ENCODE measurements at places on chromosomes 2 and 18. TPM values are rescaled to one million over a fixed set of nuclear protein-coding genes. Genes with fewer than 3 reads are reported as not detected.

- DNase-seq: no peak
These were observed 6.0 kb downstream of the ANKRD44 start for GRCh38 chr2:197304556-197305011.

DNA sequence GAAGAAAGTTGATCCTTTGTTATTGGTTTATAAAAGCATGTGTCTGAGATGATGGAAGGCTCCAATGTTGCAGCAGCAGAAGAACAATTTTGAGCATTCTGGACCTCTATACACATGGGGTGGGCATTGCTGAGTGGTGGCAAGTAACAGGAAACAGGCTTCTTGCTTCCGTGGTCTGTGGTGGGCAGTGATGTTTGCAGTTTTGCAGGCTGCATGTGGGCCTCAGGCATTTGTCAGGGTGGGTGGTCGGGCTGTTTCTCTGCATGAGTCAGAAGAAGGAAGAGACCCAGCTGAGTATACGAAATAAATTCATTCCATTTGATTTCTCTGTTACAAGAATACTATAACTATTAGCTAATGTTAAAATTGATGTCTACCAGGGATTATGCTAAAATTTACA, 239.5 kb upstream of the COL3A1 start:
- DNase-seq: no peak

- no peak for DNase-seq
These were observed 83.0 kb downstream of the FAM117B start for GRCh38 chr2:202717598-202718310.

GRCh38 chr2:8849327-8849726, 11.9 kb upstream of the KIDINS220 start:
- DNase-seq: no peak

DNA sequence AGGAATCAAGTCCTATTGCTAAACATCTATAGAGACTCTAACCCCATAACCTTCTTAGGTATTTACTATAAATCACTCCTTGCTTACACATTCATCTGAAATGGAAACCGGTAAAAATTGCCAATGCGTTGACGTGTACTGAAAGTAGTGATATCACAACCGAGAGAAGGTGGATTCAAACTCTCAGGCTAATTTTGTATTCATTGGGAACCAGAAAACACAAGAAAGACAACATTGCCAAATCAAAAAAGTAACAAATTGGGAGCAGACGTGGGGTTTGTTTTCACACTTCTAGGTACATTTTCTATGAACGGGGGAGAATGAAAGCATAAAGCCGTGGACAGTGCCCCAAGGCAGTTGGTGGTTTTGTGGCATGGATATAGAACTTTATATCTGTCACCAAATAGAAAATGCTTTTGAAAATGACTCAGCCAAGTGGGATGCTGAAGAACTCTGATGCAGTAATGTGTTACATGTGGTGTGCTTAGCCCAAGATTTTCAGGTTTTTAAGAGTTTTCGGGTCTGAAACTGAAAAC, 155.1 kb upstream of the RASGRP3 start:
- no peak for DNase-seq

DNA sequence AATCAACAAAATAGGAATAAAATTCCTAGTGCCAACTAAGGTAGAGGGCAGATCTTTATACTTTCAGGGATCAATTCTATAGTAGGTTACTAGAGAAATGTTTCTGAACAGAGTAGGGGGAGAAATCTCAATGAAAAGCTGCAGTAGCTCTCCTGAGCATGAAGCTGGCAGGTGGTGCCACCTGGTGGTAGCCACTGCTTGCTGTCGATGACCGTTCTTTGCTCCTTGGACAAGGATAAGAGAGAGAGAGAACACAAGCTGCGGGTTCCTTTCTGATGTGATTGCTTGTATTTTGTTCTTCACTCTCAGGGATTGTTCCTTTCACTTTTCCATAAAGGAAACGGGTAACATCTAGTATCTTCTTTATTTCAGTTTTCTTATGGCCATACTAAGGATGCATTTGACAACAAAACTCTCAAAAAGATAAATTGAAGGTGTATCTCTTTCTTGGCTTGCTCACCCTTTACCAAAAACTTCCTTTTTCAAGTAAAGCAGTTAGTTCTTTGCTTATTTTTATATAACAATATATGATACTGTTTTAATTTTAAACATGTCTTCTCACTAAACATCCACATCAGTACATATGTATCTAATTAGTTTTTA, 18.6 kb upstream of the MRPL19 start:
- DNase-seq: no peak

DNA sequence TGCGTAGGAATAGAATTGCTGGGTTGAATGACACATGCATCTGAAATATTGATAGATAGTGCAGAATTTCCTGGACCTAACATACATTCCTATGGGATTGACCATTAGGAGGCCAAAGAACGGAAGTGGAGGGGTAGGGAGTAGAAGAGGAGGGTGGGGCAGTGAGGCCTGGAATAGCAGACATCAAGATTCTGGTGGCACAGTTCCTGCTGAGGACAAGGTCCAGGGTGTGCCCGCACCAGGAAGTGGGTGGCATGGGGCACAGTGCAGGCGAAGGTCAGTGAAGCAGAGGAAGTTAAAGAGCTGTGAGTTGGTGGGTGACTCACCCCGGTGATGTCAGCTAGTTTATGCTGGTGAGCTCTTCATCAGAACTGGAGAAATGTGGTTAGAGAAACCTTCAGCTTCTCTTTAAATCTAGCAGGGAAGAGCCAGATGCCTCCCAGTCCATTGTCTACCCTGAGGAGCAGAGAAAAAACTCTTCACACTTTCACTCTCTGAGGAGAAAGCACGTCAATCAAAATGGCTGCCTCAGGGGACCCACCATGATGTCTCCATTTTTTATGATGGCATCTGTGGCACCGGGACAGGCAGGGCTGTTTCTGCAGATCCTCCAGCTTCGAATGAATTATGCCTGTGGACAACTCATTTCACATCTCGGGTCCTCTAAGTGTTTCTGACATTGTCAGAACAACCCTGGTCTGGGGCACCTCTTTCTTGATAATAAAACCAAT, 55.9 kb upstream of the CTLA4 start:
- peak; percentile 11 for DNase-seq

DNA sequence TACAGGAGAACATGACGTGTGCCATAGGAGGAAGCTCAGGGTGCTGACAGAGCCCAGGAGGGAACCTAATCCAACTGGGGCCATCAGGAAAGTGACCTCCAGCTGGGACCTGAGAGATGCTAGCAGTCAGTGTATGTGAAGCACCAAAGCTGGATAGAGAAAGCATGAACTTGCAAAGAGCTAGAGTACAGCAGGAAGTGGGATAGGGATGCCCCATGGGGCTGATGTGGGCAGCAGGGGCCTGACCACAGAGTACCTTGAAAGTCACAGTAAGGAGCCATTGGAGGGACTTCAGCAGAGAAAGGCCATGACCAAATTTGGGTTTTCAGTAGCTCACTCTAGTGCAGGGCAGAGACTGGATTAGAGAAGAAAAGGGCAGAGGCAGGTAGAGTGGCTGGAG, 91.6 kb upstream of the TTC39C start:
- no peak for DNase-seq

- DNase-seq: no peak
These were observed 164.1 kb downstream of the DCDC2C start for GRCh38 chr2:3867469-3867868.

DNA sequence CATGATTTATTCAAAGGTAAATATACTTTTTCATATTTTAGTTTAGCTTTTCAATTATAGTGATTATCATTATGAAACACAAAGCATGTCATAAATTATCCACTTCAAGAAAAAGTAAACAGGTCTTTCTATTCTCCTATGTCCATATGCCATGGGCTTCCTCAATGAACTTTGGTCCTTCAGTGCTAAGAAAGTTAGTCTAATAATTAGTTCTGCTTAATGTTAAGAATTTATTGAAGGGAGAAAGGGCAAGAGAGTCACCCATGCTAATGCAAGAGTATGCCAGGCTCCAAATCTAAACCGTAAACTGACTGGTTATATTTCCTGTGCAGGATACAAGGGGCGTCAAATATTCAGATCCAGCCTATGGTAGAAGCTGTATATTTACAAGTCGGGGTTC, 96.2 kb downstream of the GORASP2 start:
- DNase-seq: no peak

GRCh38 chr2:152544638-152545037, 172.6 kb downstream of the PRPF40A start:
- DNase-seq: no peak

GRCh38 chr18:8696749-8697211, 8.6 kb upstream of the MTCL1 start:
- DNase-seq: peak; percentile 12

GRCh38 chr2:98461498-98462049, 16.9 kb downstream of the INPP4A start:
- no peak for DNase-seq

- DNase-seq: no peak
These were observed 917 bp downstream of the MPPE1 start for GRCh38 chr18:11906926-11907874.

DNA sequence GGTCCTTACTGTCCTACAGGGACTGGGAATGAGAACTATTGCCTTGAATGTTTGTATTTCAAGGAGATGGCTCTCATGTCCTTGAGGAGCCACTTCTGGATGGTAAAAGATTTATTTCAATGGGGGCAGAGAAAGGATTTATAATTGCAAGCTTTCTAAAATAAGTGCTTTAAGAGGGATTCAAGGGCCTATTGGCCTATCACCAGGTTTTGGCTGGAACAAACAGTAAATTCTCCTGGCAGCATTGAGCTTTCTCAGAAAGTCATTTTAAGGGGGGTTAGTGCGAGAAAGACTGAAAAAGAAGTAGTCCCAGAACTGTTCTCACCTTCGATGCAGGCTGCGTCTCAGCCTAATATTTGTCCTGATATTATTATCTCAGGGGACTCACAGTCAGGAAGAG, 29.8 kb downstream of the DPP10 start:
- no peak for DNase-seq

- DNase-seq: no peak
These were observed 115.8 kb upstream of the ZFP36L2 start for GRCh38 chr2:43341959-43342757.

DNA sequence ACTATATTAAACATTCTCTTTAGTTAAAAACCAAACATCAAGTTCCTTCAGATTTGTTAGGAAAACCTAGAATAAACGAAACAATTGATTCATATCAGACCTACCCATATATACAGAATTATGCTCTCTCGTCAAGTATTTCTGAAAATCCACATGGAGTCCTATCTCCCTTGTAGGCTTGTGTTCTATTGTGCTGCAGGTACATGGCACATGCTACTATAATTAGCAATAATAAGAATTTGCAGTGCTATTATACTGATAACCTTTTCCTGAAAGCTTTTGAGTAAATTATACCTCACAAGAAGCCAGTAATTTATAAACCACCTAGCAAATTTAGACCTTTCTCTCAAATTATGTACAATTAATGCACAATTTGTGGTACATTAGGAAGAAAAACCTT, 158.6 kb upstream of the STK17B start:
- no peak for DNase-seq

UBE2F gene
- 66.7 TPM for total RNA-seq

FAM110C gene
- 48.3 TPM for total RNA-seq

SERPINB4 gene
- 24.4 TPM for total RNA-seq

DUSP19 gene
- 0.70 TPM for total RNA-seq

CYP26B1 gene
- total RNA-seq: 1.5 TPM

IL36A gene
- 254 TPM for total RNA-seq

CIB4 gene
- not detected for total RNA-seq

IL37 gene
- not detected for total RNA-seq

CCBE1 gene
- 0.48 TPM for total RNA-seq

PLCD4 gene
- 4.2 TPM for total RNA-seq

Data from esophagus squamous epithelium (tissue), 5 donors.